Kidney epithelial cell (primary cell): ENCODE measurements at places on chromosomes 16 and 17. TPM values are rescaled to one million over a fixed set of nuclear protein-coding genes. Genes with fewer than 3 reads are reported as not detected.

FOXL1 gene
- 9.0 and 9.2 TPM in 2 replicates for total RNA-seq

NKD1 gene
- total RNA-seq, result 0.33 and 0.34 TPM in 2 replicates

AANAT gene
- not detected in 2 replicates for total RNA-seq

GRCh38 chr17:9557161-9557755 lies 18.4 kb downstream of the STX8 start:
- DNase-seq, result no peak
